ENCODE measurements at places on chromosomes 11 and 22.
A peak's percentile ranks its signal among the peaks of the same experiment; 100 is the strongest.

DNA sequence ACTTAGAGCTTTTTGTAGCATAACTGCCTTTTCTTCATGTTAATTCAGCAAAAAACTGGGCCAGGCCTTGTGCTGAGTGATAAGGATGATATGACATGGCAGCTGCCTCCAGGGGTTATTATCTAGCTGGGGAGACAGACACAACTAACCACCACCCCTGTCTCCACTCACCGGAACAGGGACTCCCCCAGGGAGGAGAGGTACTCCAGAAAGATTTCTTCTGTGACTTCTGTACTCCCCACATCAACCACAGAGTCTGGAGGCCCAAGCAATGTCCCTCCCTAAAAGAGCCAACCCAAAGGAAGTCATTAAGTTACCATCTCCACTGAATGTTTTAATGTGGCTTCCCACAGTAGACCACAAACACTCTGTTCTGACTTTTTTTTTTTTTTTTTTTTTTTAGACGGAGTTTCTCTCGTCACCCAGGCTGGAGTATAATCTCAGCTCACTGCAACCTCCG lies 14.3 kb upstream of the PMM1 start:
- no peak for DNase-seq

DNA sequence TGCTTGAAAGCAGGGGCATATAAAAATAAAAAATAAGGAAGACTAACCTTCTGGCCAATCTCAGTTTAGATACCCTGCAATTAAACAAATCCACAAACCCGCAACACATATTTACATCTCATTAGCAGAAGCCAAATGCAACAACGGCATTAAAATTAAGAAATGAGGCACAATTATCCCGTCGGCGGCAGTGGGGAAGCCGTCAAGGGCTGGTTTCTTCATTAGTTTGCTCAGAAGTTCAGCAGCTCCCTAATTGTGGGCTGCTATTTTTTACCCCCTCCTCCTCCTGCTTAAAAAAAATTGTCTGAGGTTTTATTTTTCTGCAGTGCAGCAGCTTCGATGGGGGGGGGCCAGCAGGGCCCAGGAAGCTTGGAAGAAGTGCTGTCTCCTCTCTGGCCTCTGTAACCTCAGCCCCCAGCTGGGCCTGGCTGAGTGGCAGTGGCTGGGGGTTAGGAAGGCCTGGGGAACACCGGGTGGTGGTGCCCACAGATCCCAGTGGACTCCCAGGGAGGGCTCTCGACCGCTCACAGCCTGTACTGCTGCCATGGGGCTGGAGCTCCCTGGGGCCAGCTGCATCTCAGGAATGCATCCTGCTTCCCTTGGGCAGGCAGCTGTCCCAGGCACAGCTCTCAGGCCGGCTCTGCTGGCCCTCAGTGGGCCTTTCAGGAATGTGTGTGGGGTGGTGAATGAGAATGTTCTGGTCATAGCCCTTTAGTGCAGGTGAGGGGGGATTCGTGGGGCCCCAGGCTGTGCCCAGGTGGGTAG lies 148.7 kb upstream of the B3GAT1 start:
- no peak for DNase-seq

DNA sequence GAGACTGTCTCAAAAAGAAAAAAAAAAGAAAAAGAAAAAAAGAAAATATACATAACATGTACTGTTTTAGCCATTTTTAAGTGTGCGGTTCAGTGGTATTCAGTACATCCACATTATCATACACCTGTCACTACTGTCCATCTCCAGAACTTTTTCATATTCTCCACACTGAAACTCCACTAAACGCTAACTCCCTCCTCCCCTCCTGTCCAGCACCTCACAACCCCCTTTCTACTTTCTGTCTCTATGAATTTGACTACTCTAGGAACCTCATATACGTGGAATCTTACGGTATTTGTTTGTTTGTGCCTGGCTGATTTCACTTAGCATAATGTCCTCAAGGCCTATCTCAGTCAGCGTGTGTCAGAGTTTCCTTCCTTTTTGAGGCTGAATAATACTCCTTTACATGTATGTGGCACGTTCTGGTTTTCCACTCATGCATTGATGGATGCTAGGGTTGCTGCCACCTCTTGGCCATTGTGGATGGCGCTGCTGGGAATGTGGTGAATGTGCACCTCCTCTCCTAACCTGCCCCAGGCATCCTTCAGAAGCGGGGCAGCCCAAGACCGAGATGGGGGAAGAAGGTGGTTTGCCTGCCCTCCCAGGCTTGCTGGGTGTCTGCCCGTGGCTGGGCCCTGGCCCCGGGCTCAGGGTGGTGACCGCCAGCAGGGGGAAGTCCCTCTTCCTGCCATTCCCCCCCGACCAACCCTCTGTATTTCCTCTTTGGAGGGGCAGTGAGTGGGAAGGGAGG lies 60.5 kb downstream of the BCR start:
- no peak for DNase-seq

DNA sequence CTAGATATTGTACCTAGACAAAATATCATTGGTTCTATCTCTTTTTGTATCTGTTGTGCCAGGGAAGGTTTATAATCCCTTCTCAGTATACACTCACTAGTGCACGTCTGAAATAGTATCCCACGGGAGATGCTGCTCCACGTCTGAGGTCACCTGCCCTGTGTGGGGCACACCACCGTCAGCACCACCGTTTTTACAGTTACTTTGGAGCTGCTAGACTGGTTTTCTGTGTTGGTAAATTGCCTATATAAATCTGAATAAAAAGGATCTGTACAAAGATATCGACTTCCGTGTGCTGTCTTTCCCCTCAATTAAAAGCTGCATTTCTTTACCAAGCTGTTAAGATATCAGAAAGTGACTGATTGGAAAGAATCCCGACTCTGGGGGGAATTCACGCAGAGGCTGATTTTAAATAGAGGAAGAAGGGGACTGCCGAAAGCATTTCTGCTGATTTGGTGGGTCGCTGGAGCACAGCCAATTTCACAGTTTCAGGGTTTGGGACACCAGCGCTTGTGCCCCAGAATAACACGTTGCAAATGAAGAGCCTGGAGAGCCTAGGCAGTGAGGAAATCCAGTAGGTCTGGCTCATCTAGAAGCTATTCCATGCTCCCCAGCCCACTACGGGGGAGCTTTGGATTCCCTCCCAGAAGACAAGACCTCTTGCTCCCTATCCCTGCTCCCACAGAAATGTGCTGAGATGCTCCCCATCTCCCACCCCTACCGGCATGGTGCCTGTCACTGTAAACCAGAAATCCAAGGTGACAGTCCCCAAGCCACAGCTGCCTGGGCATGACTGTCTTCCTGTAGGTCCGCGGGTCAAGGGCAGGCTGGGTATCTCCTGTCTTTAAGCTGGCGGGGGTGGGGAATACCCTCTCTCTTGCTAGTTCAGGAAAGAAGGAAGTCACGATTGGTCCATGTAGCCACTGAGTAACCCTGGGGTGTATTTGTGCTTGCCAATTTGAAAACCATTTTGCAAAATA lies 12.7 kb upstream of the MYO18B start:
- no peak for DNase-seq

- no peak for DNase-seq
Observed at GRCh38 chr11:16040151-16040550, 316.2 kb downstream of the SOX6 start.

GRCh38 chr11:119783466-119784400 lies 54.7 kb upstream of the NECTIN1 start:
- peak; percentile 43 for DNase-seq

DNA sequence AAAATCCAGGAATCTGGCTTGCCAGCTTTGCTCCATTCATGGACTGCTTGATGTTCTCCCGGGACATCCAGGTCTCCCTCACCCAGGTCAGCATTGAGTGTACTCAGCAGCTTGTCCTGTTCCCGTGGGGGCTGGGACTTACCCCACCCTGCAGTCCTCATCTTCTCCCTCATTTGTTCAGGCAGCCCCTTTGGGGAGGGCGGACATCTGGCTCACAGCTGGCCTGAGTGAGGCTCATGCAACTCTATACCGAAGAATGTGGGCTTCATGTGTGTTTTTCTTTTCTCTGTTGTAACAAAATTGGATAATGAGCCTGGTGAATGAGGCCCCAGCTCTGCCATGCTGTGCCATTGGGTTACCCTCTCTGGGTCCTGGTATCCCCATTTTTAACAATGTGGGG lies 227.7 kb upstream of the TENM4 start:
- no peak for DNase-seq

DNA sequence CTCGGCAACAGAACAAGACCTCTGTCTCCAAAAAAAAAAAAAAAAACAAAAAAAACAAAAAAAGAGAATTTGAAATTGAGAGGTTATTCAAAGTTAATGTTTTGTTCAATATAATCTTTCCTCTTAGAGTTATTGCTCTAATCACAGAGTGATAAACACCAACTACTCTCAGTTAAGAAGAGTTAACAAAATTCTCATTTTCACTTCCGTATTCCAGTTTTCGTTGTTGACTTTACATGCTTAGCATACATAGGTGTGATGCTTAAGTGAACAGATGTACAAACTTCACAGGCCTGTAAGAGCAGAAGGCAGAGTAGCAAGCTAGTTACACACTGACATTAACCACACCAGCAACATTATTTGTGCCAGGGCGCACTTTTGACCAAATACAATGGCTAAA lies 12.3 kb downstream of the EIF4ENIF1 start:
- no peak for DNase-seq

- DNase-seq = no peak
Observed at GRCh38 chr11:116310226-116310625, 462.6 kb downstream of the BUD13 start.

DNA sequence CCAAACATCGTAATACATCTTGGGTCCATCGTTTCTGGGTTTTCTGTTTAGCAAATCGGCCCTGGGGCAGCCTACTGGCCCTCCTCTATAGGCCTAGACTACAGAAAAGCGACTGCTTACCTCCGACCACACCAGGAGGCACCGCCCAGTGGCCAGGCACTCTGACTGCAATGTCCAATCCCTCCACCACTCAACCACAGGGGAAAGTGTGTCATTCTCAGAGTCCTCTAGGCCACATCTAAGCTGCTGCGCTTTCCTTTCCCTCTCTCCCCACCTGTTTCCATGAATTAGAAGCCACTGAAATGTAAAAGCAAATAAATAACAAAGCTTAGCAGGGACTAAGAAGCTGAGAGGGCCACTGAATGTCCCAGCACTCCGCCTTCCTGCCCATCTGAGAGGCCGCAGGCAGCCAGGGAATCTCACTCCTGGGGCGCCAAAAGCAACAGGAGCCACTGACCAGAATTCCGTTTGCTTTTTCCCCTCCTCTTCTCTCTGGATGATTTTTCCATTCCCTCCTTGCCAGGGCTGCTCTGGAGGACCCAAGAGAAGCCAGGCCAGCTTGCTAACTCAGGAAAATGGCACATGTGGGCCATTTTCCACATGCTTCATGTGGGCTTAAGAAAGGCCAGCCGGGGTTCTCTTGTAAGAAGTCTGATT lies 50.1 kb upstream of the FLI1 start:
- no peak for DNase-seq
